ENCODE measurements at places on chromosomes 16 and 17.

- no peak for DNase-seq
- H3K4me1 ChIP-seq: no peaks in the 10 kb centered on the region
- peak overlapping the region; percentile 63 for H3K4me3 ChIP-seq
- no peaks in the 10 kb centered on the region for H3K27me3 ChIP-seq
These were observed 27.2 kb upstream of the METRNL start for GRCh38 chr17:83052241-83052564.

GRCh38 chr17:15101175-15101574, 164.0 kb downstream of the PMP22 start:
- no peak overlapping the region for H3K27ac ChIP-seq
- H3K4me3 ChIP-seq: no peak overlapping the region
- H3K4me1 ChIP-seq: no peaks in the 10 kb centered on the region
- H3K27me3 ChIP-seq: no peaks in the 10 kb centered on the region
- no peak for DNase-seq

GRCh38 chr16:65837464-65837863, 529.0 kb upstream of the CDH5 start:
- no peaks in the 10 kb centered on the region for H3K4me1 ChIP-seq
- H3K36me3 ChIP-seq: no peaks in the 10 kb centered on the region
- H3K27me3 ChIP-seq: no peaks in the 10 kb centered on the region
- H3K4me3 ChIP-seq: no peak overlapping the region

DNA sequence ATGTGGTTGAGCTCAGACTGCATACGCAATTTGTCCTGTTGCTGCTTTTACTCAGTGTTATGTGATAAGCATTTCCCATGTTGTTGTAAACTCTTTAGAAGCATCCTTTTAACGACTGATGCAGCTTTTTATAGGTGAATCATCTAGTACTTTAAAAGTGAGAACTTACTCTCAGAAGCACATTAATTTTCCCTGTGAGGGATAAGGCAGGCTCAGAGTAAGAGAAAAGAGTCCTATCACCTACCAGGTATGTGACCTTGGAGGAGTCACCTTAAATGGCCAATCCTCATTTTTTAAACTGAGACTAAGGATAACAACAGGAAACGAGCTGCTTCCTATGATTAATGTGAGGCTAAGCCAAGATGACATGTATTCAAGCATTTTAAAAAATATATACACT, 34.4 kb upstream of the GAN start:
- no peak overlapping the region for H3K4me3 ChIP-seq
- no peak for DNase-seq
- H3K27me3 ChIP-seq: no peaks in the 10 kb centered on the region
- no peak overlapping the region for H3K27ac ChIP-seq
- no peaks in the 10 kb centered on the region for H3K36me3 ChIP-seq

DNA sequence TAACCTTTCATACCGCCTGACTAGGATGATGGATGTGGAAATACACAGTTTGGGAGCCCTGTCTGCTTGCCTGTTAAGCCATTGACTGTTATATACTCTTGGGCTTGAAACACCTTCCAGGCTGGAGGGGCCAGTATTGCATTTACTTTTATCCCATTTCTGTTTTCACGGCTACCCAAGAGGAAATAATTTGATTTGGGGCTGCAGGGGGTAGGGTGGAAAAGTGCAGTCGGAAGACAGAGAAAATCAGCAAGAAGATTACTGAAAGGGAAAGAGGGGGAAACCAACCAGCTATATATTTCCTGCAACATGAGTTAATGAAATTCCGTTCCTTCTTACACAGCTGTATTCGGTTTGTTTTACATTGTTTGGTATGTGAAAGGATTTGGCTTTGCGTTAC, 202.5 kb downstream of the CDH13 start:
- no peak overlapping the region for H3K4me3 ChIP-seq
- H3K27me3 ChIP-seq: no peaks in the 10 kb centered on the region
- no peak for DNase-seq

DNA sequence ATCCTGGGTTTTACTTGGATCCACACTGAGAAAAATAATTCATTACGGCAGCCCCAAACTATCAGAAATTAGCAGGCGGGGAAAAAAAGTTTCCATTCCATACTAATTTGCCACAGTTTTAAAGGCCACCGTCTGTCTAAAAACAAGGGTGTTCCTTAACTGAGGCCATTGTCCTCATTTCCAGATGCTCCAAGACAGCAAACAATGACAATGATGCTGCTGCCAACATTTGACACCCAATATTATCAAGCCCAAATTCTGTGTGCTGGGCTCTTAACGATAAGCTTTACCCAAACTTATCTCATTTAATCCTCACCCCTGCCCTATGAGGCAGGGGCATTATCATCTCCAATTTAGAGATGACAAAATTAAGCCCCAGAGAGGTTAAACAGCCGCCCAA, 26.3 kb downstream of the CUEDC1 start:
- H3K27ac ChIP-seq: peak overlapping the region; percentile 38
- H3K4me1 ChIP-seq: peaks cover 6% of the 10 kb centered on the region
- H3K4me3 ChIP-seq: no peak overlapping the region

- no peak overlapping the region for H3K4me3 ChIP-seq
- H3K27ac ChIP-seq: peak overlapping the region; percentile 27
- no peak for DNase-seq
- peaks cover 9% of the 10 kb centered on the region for H3K4me1 ChIP-seq
- H3K27me3 ChIP-seq: no peaks in the 10 kb centered on the region
These were observed 27.5 kb downstream of the ZFHX3 start for GRCh38 chr16:73020409-73020884.

DNA sequence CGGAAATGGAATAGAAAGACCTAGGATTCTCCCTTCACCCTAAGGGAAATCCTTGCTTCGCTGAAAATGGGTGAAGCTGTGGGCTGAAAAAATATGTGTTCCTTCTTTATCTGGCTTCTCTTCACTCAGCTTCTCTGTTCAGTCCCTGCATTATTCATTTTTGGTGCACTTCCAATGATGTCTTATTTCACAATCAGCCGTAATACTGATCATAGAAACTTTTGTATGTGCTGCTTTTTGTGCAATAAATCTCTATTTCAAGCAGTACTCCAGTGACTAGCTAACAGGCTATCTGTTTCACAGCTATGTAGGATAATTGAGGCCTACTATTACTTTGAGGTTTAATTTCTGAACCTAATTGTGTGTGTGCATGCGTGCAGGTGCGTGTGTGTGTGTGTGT, 144.6 kb downstream of the FOXL1 start:
- no peak overlapping the region for H3K4me3 ChIP-seq
- H3K27me3 ChIP-seq: no peaks in the 10 kb centered on the region
- no peaks in the 10 kb centered on the region for H3K4me1 ChIP-seq
- no peak for DNase-seq
- H3K27ac ChIP-seq: peak overlapping the region; percentile 68

GRCh38 chr16:58148099-58148498, 18.9 kb upstream of the CFAP20 start:
- H3K4me3 ChIP-seq: no peak overlapping the region
- no peak overlapping the region for H3K27ac ChIP-seq
- no peaks in the 10 kb centered on the region for H3K27me3 ChIP-seq
- DNase-seq: no peak
- H3K4me1 ChIP-seq: no peaks in the 10 kb centered on the region

DNA sequence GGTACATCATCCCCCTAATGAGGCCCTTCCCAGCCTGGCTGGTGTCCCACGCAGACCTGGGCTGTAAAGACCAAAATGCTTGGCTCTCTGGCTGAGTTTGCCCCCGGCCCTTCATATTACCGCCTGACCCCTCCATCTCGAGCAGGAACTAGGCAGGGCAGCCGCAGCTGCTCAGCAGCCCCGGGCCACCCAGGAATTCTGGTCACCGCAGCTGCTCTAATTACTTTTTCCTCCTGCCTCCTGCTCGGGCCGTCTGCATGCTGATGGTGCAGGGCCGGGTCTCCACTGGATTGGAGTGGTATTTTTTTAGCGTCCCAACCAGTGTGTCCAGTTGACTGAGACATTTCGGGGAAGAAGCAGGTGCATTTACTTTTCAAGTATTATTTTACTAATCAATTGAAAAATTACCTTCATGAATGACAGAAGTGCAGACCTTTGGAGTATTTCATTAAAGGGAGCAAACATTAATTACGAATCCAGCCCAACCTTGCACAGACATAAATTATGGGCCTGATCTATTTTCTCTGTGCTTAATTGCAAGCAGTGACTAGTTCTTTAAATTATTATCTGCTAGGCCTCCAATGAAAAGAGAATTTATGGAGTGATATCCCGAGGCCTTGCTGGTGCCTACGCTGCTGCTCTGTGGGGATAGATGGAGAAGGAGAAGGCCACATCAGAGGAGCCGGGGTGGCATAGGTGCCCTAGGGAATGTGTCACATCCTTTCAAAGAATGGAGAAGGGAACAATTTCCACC, 176.2 kb downstream of the CYLD start:
- no peaks in the 10 kb centered on the region for H3K36me3 ChIP-seq
- H3K4me1 ChIP-seq: no peaks in the 10 kb centered on the region
- H3K27ac ChIP-seq: no peak overlapping the region
- H3K4me3 ChIP-seq: no peak overlapping the region
- DNase-seq: no peak
- H3K27me3 ChIP-seq: peaks cover 3% of the 10 kb centered on the region

- DNase-seq: no peak
- no peaks in the 10 kb centered on the region for H3K4me1 ChIP-seq
- H3K36me3 ChIP-seq: no peaks in the 10 kb centered on the region
- no peaks in the 10 kb centered on the region for H3K27me3 ChIP-seq
- H3K27ac ChIP-seq: no peak overlapping the region
These were observed 696.2 kb upstream of the RBFOX1 start for GRCh38 chr16:6636457-6636856.

- peaks cover 5% of the 10 kb centered on the region for H3K36me3 ChIP-seq
- no peak overlapping the region for H3K4me3 ChIP-seq
- no peaks in the 10 kb centered on the region for H3K4me1 ChIP-seq
- H3K27me3 ChIP-seq: no peaks in the 10 kb centered on the region
- peak overlapping the region; percentile 20 for H3K27ac ChIP-seq
These were observed 21.6 kb downstream of the VAC14 start for GRCh38 chr16:70779361-70779760.

DNA sequence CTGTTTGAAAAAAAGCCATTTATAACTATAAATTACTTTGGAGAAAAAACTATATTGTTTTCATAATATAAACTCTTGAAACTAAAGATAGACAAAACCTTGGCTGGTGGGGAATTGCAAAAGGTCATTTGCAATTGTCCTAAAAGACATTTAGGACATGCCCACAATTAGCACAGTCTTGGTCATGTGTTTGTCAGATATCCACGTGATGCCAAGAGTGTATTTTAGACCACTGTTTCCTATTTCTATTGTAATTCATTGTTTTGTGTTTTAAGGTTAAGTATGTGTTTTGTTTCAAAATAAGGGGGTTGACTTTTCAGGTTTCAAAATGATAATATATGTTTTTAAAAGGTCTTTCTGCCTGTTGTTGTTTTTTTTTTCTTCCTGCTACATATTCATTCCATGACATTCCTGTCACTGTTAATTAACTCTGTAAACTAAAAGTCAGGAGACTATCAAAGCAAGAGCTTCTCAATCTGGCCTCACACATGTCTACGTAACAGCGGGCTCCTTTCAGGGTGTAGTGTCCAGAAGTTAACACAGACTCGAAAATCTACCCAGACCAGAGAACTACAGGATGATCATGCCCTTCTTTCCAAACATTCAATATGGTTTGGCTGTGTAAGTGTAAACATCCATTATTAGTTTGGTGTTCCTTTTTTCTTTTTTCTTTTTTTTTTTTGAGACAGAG, 58.7 kb downstream of the COG7 start:
- H3K4me1 ChIP-seq: no peaks in the 10 kb centered on the region
- H3K27ac ChIP-seq: peak overlapping the region; percentile 83
- H3K36me3 ChIP-seq: no peaks in the 10 kb centered on the region

DNA sequence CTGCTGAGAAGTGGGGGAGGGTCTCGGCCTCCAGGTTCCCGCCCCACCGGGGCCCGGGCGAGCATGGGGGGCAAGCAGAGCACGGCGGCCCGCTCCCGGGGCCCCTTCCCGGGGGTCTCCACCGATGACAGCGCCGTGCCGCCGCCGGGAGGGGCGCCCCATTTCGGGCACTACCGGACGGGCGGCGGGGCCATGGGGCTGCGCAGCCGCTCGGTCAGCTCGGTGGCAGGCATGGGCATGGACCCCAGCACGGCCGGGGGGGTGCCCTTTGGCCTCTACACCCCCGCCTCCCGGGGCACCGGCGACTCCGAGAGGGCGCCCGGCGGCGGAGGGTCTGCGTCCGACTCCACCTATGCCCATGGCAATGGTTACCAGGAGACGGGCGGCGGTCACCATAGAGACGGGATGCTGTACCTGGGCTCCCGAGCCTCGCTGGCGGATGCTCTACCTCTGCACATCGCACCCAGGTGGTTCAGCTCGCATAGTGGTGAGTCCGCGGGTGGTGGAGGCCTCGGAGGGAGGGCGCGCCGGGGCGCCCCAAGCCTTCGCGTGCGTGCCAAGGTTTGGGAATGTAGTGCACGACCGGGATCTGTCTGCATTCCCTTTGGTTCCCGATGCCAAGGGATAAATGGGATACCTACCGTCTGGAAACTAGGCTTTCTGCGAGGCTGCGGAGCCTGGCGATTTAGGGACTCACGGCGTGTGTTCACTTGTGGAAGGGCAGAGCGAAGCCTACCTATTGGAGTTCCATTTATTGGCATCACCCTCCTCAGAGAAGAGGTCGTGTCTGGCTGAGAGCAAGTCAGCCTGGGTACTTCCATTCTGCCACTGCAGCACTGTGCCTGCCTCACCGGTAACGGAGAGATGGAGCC, 1.0 kb downstream of the ZNRF1 start:
- H3K36me3 ChIP-seq: no peaks in the 10 kb centered on the region
- H3K4me3 ChIP-seq: peak overlapping the region; percentile 79
- no peaks in the 10 kb centered on the region for H3K4me1 ChIP-seq
- peak overlapping the region; percentile 84 for H3K27ac ChIP-seq
- H3K27me3 ChIP-seq: no peaks in the 10 kb centered on the region

DNA sequence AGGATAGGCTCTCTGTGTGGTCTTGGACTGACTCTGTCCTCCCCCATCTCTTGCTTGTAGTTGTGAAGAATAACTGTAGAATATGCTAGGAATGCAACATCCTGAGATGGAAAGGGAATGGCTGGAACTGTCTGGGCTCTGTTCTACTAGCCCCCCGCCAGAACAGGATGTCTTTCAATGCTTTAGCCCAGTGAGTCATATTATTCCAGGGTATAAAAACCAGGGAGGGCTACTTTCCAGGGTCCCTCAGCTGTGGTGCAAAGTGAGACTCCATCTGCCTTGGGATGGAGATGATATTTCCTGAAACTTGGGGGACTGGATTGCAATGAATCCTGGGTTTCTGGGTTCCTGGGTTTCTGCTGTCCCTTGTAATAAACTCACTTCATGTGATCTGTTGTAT, 32.1 kb downstream of the HYDIN start:
- H3K36me3 ChIP-seq: no peaks in the 10 kb centered on the region
- no peak for DNase-seq
- no peaks in the 10 kb centered on the region for H3K27me3 ChIP-seq
- H3K27ac ChIP-seq: no peak overlapping the region
- no peaks in the 10 kb centered on the region for H3K4me1 ChIP-seq

GRCh38 chr16:26196802-26197201, 505.0 kb downstream of the HS3ST4 start:
- no peak for DNase-seq
- no peaks in the 10 kb centered on the region for H3K4me1 ChIP-seq
- no peaks in the 10 kb centered on the region for H3K27me3 ChIP-seq
- no peak overlapping the region for H3K4me3 ChIP-seq
- H3K36me3 ChIP-seq: no peaks in the 10 kb centered on the region
